Stimulated activated CD4-positive, alpha-beta T cell treated with anti-CD3 and anti-CD28 coated beads, Interleukin-12 subunit alpha, Interleukin-12 subunit beta, amount 100 ng/mL, for 4 hours (primary cell): ENCODE measurements at places on chromosomes 2 and 18.
A peak's percentile ranks its signal among the peaks of the same experiment; 100 is the strongest.

GRCh38 chr18:7809978-7810377 lies 242.9 kb downstream of the PTPRM start:
- DNase-seq = no peak

DNA sequence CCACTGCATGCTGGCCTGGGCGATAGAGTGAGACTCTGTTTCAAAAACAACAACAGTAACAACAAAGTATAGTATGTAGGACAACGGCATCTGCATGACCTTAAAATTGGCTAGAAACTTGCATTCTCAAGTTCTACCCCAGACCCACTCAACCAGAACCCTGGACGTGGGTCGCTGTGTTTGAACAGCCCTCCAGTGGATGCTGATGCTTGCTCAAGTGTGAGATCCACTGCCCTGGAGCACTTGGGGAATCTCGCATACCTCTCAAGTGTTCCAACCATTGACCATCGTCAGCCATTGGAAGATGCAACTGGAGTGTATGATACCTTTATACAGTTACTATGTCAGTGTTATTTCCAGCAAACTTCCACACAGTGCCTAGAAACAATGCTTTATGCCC lies 435.9 kb downstream of the DCDC2C start:
- DNase-seq = no peak

DNA sequence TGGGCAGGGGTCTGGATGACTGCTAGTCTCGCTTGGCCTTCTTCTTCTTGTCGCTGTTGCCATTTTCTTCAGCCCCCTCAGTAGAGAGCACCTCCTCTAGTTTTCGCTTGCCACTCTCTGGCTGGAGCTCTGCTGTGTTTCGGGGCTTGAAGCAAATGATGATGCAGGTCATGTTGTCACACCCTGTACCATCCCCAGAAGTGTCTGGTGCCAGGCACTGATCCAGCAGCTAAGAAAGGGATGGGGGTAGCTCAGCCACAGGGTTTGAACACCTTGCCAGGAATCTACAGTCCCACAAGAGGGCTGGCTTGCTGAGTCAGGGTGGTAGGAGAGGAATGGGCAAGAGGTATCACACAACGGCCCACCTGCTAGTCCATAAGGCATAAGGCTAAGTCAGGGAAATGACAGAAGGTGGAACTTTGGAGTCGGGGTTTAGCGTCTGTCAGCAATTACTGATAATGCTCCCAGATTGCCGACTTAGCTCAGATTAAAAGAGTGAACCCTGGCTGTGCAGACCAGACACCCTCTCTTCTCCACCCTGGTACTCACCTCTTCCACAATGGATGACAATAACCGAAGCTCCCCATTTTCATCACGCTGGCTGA lies 1.1 kb upstream of the ZNF513 start:
- no peak for DNase-seq

- DNase-seq = no peak
These were observed 879 bp upstream of the XDH start for GRCh38 chr2:31415421-31415820.

GRCh38 chr18:27121108-27121507 lies 64.0 kb downstream of the CHST9 start:
- DNase-seq = no peak

- DNase-seq = no peak
These were observed 142.3 kb upstream of the KCNJ3 start for GRCh38 chr2:154556146-154556545.

- no peak for DNase-seq
These were observed 4.0 kb downstream of the NOP58 start for GRCh38 chr2:202269585-202269984.

DNA sequence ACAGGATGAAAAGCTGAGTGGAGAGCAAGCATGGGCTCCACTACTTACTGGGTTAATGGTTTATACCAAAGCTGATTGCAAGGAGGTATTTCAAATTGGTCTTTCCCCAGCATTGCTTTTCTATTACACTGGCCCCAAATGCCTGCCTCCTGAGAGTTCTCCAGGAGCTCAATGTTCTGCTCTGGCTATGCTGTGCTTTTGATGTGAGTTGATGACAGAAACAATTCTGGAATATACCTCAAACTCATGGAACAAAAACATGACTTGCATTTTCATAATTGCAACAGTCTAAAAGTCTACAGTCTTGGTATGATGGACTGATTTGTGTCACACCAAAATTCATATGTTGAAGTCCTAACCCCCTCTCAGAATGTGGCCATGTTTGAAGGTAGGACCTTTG lies 258.0 kb downstream of the CDH20 start:
- no peak for DNase-seq

- DNase-seq = no peak
These were observed 7.7 kb upstream of the RHBDD1 start for GRCh38 chr2:226828191-226828590.

DNA sequence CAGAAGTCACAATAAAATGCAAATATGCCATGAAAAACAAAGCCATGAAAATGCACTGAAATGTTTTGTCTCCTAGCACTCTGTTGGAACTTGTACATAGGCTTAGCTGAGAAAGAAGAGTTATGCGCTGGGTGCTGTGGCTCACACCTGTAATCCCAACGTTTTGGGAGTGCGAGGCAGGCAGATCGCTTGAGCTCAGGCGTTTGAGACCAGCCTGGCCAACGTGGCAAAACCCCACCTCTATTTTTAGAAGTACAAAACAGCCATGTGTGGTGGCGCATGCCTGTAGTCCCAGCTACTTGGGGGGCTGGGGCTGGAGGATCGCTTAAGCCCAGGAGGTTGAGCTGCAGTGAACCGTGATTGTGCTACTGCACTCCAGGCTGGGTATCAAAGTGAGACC lies 39.9 kb downstream of the IRS1 start:
- DNase-seq = no peak

GRCh38 chr2:238009563-238009962 lies 42.7 kb downstream of the UBE2F start:
- DNase-seq = no peak

GRCh38 chr2:60285626-60286316 lies 267.7 kb downstream of the BCL11A start:
- DNase-seq = no peak

GRCh38 chr2:3121601-3122000 lies 256.0 kb downstream of the EIPR1 start:
- no peak for DNase-seq

GRCh38 chr18:25727281-25727985 lies 363.0 kb downstream of the SS18 start:
- DNase-seq = no peak

DNA sequence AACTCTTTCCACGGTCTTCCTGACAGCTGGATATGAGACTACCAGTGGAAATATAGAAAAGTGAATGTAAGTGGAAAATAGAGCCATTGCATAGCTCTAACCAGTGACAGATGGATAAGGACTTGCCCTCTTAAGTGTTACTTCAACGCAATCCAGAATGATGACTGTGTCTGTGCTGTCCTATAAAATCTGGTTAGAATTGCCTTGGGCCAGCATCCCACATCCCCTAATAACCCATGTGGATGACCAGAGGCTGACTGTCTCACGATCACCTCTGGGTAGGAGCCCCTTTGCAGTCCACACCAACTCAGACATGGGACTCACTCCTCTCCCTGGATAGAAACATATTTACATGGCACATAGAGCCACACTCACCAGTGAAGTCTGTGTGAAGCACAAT lies 186.6 kb downstream of the C1D start:
- DNase-seq = no peak

GRCh38 chr2:159982270-159982669 lies 80.1 kb downstream of the PLA2R1 start:
- DNase-seq = no peak

- DNase-seq = no peak
These were observed 31.0 kb upstream of the WDSUB1 start for GRCh38 chr2:159317392-159318088.

DNA sequence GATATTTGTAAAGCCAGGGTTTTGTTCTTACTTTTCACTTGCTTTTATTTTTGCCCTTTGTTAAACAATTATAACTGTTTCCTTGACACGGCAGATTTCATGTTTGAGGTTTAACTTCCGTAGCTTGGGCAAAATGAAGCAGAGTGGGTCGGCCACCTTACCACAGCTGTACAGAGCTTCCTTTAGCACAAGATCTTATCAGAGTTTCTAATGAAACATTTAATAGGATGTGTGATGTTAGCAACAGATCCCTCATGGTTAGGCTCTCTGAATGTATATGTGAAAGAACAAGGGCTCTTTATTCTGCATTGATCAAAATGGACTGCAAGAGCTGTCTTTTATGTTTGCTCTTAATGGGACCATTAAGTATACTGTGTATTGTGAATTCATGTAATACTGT lies 22.3 kb downstream of the RNF125 start:
- DNase-seq = no peak

GRCh38 chr2:203804764-203805485 lies 62.6 kb upstream of the CTLA4 start:
- DNase-seq = no peak

DNA sequence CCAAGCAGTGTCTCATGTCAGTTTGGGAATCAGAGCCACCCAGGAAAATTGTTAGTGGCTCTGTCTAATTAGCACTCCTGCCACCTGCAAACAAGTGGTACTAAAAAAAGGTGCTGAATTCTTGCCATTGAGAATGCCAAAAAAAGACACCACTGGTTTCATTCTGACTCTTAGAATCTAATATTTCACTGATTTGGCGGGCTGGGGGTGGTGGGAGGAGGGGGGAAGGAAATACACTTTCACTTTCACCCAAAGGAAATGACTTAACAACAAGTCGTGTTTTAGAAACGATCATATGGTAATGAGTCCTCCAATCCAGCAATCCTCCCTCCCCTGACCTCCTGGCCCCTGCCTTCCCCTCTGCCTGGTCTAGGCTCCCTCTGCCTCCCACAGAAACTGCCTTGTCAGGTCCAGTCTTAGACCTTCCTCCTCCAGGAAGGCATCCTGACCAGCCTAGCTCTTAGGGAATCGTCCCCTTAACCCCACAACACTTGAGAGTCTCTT lies 4.4 kb upstream of the KLHL29 start:
- DNase-seq = peak; percentile 31

DNA sequence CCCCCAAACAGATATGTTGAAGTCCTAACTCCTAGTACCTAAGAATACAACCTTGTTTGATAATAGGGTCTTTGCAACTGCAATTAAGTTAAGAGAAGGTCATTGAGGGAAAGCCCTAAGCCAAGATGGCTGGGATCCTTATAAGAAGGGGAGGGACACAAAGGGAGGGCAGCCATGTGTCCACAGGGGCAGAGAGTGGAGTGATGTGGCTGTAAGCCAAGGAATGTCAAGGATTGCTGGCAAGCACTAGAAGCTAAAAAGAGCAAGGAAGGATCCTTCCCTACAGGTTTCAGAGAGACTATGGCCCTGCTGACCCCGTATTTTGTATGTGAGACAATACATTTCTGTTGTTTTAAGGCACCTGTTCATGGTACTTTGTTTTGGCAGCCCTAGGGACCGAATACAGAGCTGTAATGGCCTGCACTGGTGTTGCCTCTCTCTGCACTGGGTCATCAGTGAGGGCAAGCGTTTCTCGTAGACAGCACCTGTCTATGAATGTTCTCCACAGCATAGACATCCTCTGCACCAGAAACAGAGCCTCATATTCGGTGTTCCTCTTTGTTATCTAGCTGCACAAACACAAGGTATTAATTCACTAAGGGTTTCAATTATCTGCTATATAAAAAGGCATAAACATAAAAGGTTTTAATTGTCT lies 75.4 kb upstream of the AQP4 start:
- DNase-seq = no peak

DNA sequence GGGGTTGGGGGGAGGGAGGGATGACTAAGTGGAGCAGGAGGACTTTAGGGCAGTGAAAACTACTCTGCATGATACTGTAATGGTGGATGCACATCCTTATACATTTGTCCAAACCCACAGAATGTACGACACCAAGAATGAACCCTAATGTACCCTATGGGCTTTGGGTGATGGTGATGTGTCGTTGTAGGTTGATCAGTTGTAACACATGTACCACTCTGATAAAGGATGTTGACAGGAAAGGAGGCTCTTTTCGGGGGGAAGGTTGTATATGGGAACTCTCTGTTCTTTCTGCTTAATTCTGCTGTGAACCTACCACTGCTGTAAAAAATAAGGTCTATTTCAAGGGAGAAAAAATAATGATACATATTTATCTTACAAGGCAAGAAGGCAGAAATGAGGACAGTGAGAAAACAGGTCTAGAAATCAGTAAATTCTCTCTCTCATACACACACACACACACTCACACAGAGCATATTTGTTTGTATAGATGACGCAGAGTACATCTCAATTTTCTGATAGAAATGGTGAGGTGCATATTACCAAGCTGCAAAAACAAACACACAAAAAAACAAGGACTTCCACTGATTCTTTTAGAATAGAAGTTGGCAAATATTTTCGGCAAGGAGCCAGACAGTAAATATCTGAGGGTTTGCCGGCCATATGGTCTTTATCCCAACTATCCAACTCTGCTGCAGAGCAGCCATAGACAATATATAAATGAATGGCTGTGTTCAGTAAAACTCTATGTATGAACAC lies 20.2 kb downstream of the FAM124B start:
- no peak for DNase-seq

- DNase-seq = no peak
These were observed 249.9 kb downstream of the PIEZO2 start for GRCh38 chr18:10899481-10899880.

DNA sequence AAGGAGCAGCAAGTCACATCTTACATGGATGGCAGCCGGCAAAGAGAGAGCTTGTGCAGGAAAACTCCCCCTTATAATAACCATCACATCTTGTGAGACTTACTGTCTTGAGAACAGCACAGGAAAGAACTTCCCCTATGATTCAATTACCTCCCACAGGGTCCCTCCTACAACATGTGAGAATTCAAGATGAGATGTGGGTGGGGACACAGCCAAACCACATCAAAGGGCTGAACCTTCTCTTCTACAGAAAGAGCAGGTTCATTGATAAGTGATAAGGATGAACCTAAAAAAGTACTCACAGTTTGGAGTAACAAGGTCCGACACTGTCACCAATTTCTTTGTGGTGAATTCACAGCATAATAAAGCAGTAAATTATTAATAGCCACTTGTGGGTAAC lies 422.2 kb upstream of the FSIP2 start:
- no peak for DNase-seq

GRCh38 chr2:40579247-40579646 lies 127.4 kb upstream of the SLC8A1 start:
- no peak for DNase-seq

GRCh38 chr2:134190062-134190806 lies 63.6 kb upstream of the MGAT5 start:
- DNase-seq = no peak

- DNase-seq = no peak
These were observed 31.5 kb upstream of the TMBIM1 start for GRCh38 chr2:218323526-218324472.

DNA sequence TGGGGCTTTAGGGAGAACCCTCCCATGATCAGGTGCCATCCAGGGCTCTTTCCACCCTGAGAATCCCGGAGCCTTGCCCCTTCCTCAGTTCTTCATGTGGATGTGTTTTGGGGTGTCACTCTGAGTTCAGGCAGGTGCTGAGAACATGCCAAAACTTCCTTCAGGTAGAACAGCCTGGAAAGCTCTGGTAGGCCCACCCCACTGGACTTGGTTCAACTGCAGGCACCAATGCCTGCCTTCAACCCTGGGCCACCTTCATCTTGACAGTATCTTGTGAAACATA lies 85.8 kb downstream of the EPAS1 start:
- no peak for DNase-seq
